ENCODE measurements at places on chromosomes 16 and 17.

GRCh38 chr16:78535098-78535497, 435.6 kb downstream of the WWOX start:
- DNase-seq = no peak

DNA sequence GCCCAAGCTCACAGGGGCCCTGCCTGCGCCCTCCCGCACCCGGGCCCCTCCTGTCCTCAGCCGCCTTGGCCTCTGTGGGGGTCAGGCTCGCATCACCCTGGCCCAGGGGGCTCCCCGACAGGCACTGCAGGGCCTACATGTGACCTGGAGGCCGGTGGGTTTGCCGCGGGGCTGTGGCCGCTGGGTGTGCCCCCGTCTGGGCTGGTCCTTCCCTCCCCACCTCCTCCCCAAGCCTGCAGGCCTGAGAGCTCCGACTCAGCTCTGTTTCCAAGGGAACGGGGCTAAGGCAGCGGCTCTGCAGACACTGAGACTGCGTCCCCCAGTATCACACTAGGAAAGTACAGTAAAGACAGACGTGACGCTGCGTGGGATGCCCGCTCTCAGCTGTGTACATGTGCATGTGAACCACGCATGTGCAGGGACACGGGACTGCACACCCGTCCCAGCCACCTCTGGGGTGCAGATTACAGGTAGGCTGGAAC, 16.5 kb upstream of the WDR45B start:
- no peak for DNase-seq

- DNase-seq = no peak
These were observed 4.1 kb upstream of the WDR24 start for GRCh38 chr16:694187-694862.

DNA sequence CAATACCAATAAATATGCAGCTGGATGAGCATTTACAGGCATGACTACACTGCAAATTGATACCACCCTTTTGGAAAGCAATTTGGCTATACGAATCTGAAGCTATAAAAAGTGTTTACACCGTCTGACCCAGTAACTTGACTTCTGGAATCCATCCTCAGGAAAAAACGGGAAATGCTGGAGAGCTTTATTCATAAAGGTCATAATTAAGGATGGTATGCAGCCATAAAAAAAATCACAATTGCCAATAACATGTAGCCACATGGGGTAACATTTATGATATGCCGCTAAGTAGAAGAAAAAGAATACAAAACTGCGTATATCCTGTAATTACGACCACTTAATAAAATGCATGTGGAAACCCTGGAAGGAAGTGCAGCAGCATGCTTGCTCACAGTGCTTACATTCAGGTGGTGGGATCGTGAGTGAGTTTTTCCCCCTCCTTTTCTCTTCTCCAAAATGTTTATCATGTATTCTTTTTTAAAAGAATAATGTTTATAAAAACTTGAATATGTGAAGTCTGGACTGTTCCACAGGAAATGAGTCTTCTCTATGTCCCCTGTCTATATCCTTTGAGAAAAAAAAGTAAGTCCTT, 34.2 kb downstream of the COPRS start:
- no peak for DNase-seq

GRCh38 chr17:80649672-80650330, 105.2 kb downstream of the RPTOR start:
- DNase-seq = peak; percentile 91

DNA sequence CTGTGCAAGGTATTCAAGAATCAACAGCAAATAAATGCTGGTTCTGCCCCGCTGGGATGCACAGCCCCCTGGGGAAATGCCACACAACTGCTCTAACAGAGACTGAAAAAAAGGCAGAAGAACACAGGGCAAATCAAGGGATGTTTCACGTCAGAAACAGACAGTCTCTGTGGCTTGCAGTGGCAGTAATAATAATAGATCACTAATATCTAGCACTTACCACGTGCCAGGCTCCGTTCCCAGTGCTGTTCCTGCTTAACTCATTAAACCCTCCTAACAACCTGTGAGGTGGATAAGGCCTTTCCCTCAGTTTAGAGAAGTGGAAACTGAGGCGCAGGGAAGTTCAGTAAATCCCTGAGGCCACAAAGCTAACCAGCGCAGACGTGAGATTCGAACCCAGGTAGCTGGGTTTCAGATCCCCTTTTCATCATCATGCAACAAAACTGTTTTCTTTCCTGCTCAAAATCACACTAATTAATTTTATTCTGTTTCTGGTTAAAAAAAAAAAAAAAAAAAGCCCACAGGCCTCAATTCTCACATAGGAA, 36.7 kb downstream of the ARHGAP17 start:
- DNase-seq = no peak

DNA sequence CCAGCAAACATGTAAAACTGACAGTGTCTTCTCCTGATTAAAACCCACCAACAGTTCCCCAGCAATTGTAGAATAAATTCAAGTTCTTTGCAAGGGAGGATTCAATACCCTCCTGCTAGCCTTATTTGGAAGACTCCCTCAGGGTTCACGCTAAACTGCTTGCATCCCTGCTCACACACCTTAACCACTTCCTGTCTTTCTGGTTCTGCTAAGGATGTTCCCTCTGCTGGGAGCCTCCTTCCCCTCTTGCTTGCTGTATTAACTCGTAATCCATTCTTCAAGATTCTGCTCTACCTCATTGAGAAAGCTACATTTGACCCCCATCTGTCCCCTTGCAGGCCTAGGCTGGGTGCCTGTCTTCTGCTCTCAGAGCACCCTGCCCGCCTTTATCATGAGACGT, 2.3 kb upstream of the SHISA6 start:
- DNase-seq = no peak

- DNase-seq = no peak
These were observed 286.1 kb downstream of the SEC14L1 start for GRCh38 chr17:77426676-77427386.

DNA sequence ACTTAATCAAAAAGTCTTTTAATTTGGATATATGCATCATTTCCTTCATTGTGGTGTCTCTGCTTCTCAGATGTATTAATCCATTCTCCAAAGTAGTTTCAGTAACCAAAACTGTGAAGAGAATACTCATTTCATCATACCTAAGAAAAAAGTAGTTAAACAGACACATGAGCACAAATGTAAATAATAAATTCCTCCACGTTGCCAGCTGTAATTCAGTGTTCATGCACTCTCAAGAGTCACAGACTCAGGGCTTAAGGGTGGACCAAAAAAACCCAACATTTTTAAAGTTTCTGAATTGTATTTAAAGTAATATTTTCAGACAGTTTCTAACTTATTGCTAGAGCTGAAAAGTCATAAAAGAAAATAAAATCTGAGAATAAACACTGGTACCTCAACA, 19.0 kb downstream of the POLG2 start:
- no peak for DNase-seq

DNA sequence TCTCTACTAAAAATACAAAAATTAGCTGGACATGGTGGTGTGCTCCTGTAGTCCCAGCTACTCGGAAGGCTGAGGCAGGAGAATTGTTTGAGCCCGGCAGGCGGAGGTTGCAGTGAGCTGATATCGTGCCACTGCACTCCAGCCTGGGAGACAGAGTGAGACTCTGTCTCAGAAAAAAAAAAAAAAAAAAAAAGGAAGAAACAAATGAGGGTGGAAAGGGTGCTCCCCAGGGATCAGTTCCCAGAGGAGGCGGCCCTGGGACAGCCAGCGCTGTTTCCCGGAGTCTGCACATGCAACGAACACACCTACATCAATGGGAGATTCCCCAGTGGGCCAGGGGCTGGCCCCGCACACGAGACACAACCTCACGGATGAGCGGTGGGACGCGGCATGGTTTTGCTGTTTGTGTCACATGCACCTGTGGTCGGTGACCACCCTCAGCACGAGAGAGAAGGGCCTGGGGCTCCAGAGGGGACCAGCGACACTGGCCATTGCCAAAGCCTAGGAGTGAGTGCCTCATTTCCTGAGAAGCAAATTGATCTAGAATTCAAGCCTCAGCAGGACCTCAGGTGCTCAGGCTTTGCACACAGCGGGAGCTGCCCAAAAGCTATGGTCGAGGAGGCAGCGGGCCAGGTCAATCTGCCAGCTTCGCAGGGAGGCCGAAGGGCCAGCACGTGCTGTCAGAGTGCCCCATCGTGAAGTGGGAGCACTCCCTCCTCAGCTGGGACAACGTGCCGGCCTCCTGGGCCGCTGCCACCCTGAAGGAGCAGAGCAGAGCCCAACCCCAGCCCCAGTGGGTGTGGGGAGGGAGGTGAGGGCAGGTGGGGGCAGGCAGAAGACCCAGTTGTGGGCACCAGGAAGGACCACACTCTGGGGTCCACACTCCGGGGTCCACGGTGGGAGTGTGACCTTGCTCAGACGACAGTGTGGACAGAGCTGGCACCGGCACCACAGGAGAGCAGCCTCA, 13.8 kb upstream of the WDR45B start:
- DNase-seq = no peak

DNA sequence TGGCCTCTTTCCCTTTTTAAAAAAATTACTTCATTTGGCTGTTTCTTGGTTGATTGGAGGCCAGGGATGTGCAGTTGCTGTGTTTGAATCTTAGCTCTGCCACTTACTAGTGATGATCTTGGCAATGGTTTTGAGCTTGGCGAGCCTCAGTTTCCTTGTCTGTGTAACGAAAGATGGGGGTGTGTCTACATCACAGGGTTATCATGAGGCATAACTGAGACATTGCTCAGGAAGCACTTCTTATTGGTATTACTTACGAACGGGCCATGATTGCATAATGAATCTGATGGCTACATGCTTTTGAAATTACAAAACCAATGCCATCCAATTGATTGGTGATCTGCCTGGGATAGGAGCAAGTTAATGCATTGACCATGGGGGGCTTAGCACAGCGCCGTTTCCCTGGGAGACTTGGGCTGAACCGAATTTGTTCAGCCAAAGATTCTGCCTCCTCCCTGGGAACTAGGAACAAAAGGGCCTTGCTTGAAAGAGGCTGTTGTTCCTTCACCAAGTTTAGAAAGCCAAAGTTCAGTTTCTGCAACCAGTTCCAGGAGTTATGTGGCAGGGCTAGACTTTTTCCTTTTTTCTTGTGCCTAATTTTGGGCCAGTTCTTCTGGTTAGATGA, 21.9 kb downstream of the CMIP start:
- no peak for DNase-seq

DNA sequence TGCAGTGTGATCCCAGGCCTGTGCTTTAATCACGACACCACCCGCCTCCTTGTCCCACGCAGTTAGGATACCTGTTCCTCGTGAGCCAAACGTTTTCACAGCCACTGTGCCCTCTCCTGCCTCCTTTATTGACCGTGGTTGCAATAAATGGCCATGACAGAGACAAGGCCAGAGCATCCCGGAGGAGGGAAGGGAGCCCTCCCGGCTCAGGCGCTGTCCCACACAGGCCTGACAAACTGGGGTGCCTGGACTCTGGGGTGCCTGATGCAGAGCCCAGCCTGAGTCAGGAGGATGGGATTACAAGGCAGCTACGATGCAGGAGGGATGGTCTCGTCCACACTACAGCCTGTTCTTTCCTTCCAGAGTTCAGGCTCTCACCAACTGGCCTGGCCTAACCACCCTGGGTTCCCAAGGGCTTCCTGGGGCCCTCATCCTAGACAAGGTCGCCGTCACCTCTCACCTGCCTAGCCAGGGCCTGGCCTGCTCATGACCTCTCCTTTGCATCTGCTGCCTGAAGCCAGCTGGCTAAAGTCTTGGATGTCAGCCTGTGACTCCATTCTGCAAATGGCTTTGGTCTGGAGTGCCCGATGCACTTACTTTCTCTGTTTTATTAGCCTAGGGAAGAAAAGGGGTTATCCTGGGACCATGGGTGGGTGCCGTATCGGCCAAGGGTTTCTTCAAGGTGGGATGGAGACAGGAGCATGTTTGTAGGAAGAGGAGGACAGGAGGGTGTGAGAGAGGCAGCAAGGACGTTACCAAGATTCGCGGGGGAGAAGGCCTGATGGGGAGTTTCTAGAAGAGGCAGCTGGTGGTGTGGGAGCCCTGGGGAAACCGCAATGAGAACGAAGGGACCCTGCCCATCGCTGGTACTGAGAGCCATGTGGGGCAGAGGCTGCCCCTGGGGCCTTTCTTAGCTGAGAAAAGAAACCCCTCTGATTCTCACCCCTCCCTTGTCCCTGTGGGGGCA, 234.3 kb upstream of the TNRC6C start:
- DNase-seq = peak; percentile 55

GRCh38 chr16:89423681-89424260, 66.6 kb downstream of the ANKRD11 start:
- no peak for DNase-seq

- DNase-seq = no peak
These were observed 15.7 kb upstream of the CCL1 start for GRCh38 chr17:34378664-34379101.

DNA sequence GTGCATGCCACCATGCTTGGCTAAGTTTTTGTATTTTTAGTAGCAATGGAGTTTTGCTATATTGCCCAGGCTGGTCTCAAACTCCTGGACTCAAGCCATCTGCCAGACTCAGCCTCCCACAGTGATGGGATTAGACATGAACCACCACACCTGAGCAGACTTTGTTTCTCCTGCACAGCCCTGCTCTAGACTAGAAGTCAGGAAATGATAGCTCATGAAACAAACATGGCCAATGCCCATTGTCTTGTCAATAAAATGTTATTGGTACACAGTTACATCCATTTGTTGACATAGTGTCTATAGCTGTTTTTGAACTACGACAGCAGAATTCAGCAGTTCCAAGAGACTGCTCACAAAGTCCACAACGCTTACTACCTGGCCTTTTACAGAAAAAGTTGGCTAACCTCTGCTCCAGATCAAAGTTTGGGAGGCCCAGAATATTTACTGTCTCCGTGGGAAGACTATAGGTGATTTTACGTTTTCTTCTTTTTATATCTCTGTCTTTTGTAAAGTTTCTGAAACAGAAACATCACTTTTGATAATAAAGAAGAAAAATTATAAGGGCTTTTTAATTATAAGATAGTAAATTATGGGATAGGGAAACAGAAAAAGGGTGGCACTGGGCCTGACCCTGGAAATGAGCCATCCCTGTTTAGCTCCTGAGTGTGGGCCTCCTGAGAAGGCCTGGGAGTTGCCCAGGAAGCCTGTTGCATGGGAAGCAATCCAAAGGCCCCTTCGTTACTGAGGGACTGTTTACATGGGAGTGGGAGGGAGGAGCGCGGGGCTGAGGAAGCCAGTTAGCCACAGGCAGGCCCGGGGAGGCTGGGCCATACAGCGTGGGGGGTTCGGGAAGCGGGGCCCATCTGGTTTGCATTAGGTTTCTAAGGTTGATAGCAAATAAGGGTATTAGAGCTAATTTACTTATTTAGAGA, 201.5 kb downstream of the IRF8 start:
- peak; percentile 38 for DNase-seq

GRCh38 chr16:4972938-4973587, 14.9 kb downstream of the SEC14L5 start:
- DNase-seq = no peak

- DNase-seq = no peak
These were observed 19.8 kb upstream of the PITPNA start for GRCh38 chr17:1582374-1582773.

DNA sequence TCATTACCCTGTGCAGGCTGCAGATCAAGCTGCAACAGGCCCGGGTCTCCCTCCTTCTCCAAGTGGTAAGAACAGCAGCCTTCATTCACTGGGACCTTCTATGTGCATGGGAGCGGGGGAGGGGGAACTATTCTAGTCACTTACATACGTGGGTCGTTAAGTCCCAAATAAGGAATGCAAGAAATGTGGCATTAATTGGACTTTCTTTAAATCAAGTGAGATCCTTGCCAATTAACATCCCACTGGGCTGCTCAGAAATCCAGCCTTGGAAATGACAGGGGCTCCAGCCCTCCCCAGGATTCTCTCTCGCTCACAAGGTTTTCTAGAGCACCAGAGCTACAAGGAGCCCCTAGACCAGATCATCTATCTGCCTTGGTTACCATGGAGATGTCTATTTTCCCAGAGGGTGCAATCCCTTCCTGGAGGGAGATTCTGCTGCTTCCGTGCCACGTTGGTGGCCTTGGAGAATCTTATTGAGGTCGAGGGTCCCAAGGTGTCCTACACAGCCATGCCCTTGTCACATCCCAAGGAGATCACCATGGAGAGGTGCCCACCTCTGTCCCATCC, 5.2 kb upstream of the EIF1 start:
- no peak for DNase-seq

Data from activated effector memory CD4-positive, alpha-beta T cell treated with anti-CD3 and anti-CD28 coated beads, Interleukin-2, amount 50 U/mL, for 16 hours (primary cell).